ENCODE measurements at places on chromosomes 4 and X.

- DNase-seq = peak; percentile 36
Measured at GRCh38 chrX:24153178-24153795, 3.8 kb downstream of the ZFX start.

DNA sequence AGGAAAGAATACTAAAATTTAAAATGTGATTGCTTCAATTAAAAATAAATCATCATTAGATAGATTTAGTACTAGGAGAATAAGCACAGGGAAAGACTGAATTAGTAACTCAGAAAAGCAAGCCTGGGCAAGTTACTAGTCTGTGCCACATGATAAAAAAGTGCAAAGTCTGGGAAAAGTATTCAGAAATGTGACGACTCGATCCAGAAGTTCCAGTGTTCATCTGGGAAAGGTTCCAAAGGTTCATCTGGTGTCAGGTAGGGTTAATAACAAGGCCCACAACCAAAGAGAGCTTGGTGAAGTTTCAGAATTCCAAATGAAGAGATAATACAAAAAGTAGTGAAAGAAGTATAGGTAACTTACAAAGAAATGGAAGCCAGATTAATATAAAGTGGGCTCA is 78.3 kb upstream of the ARSJ start:
- no peak for DNase-seq

GRCh38 chr4:64781737-64782326 is 372.6 kb upstream of the TECRL start:
- peak; percentile 26 for DNase-seq

DNA sequence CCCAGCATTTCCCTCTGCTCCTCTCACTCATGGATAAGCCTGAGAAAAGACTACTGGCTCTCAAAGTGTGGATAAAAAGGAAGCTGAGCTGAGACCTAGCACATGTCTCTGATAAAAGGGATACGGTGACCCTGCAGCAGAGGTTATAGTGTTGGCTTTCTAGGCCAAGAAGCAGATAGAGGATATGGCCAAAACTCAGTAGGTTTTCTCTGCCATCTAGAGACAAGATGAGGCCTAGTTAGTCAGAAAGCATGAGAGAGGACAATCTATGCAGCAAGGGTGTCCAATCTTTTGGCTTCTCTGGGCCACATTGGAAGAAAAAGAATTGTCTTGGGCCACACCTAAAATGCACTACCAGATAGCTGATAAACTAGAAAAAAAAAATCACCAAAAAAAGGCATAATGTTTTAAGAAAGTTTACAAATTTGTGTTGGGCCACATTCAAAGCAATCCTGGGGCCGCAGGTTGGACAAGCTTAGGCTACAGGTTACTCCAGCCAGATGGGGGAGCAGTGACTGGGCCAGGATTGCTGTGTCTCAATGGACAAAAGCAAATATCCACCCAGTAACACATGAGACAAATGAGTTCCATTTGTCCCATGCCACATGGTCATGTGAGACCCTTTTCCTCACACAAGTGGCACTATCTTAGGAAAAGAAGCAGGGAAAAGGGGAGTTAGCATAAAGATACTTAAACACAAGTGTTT is 411.4 kb downstream of the INPP4B start:
- DNase-seq = no peak

DNA sequence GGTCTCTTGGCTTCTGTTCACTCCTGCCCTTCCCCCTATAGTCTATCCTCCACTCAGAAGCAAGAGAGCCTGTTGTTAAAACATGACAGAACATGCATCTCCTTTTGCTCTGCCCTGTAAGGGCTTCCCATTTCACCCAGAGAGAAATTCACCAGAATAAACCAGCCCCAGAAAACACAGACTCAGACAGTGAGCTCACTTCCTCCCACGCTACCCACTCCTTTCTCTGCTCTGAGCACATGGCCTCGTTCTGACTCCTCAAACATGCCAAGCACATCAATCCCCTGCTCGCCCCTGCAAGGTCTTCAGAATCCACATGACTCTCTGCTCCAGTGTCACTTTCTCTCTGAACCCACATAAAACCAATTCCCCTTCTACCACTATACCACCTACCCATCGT is 50.4 kb downstream of the MID1 start:
- DNase-seq = no peak

GRCh38 chr4:76373919-76374552 is 46.9 kb downstream of the CCDC158 start:
- DNase-seq = no peak

GRCh38 chrX:136166221-136166855 is 19.0 kb downstream of the FHL1 start:
- DNase-seq = peak; percentile 20

DNA sequence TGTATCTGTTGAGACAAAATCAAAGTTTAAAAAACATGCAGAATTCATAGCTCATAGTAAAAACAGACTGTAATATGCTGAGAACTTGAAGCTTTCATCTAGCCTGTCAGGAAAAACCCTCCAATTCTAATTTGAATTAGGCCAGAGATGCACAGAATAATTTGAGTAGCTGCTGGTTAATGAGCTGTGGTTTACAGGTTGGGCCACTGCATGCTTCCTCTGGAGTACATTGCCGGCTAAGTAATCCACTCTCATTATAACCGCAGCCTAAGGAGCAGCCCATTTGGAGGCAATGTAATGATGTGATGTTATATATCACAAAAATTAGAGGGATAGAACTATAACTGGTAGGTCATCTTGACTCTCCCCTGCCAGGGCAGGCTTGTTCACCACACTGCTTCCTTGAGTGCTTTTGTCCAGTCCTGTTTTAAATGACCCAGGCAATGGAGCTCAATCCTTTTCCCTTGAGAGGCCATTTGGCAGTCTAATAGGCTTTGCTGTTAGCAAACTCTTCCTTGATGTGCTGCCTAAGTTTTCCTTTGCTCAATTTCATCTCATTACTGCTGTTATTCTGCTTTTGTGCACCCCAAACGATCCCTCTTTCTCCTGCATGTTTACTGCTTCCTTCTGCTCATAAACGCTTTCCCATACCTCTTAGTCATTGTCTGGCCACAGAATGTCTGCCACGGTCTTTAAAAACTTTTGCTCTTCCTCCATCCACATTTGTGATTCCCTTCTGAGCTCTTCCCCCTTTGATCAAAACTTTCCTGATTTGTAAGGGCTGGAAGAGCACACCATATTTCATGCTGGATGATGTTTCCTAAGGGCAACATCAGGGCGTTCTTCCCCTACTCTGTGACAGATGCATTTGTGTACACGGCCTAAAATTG is 230.9 kb downstream of the C4orf33 start:
- no peak for DNase-seq

GRCh38 chrX:150880808-150881165 is 17.7 kb downstream of the CD99L2 start:
- no peak for DNase-seq

- DNase-seq = no peak
Measured at GRCh38 chr4:145723336-145723735, 43.4 kb downstream of the C4orf51 start.

GRCh38 chrX:44071070-44071645 is 98.0 kb upstream of the NDP start:
- no peak for DNase-seq

All from cardiac muscle cell (in vitro differentiated cells and primary cell).